Stimulated activated naive CD4-positive, alpha-beta T cell treated with Interleukin-2 at 50 U/mL for 16 hours (primary cell): ENCODE measurements at places on chromosomes 2 and 18.
A peak's percentile ranks its signal among the peaks of the same experiment; 100 is the strongest.

DNA sequence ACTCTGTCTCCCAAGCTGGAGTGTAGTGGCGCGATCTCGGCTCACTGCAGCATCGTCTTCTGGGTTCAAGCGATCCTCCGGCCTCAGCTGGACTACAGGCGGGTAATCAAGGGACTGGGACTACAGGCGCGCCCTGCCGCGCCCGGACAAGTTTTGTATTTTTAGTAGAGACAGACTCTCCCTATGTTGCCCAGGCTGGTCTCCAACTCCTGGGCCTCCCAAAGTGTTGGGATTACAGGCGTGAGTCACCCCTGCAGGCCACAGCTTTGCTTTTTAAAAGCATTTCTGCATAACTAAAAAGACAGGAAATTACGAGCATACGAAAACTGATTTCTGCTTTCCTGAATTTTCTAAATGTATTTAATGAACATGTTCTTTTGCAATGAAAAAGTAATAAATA lies 916 bp upstream of the OSBPL1A start:
- no peak for DNase-seq

DNA sequence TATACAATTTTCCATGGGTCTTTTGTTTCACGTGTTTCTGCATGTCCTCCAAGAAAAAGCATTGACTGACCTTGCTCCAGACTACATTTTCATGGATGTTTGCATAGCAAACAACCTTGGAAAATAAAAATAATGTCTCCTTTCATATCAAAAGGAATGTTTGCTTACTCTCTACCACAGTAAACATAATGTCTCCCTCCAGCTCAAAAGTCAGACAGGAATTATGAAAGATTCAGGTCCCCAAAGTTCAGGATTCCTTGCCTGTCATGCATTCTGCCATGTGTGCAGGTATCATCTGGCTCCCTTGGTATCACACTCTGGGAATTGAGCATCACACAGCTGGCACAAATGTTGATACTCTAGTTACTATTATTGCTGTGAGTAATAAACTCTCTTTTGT lies 103.1 kb upstream of the ZC3H15 start:
- DNase-seq, result no peak

DNA sequence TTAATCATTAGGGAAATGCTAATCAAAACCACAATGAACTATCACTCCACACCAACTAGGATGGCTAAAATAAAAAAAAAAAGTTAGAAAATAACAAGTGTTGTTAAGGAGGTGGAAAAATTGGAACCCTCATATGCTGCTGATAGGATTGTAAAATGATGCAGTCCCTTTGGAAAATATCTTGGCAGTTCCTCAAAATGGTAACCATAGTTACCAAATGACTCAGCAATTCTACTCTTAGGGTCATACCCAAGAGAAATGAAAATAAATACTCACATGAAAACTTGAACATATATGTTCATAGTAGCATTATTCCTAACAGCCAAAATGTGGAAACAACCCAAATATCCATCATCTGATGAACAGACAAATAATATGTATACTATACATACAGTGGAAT lies 15.7 kb upstream of the ACVR2A start:
- DNase-seq, result no peak

- no peak for DNase-seq
Measured at GRCh38 chr18:35236571-35237363, 4.1 kb upstream of the ZNF397 start.

- no peak for DNase-seq
Measured at GRCh38 chr2:59963157-59963556, 590.3 kb downstream of the BCL11A start.

DNA sequence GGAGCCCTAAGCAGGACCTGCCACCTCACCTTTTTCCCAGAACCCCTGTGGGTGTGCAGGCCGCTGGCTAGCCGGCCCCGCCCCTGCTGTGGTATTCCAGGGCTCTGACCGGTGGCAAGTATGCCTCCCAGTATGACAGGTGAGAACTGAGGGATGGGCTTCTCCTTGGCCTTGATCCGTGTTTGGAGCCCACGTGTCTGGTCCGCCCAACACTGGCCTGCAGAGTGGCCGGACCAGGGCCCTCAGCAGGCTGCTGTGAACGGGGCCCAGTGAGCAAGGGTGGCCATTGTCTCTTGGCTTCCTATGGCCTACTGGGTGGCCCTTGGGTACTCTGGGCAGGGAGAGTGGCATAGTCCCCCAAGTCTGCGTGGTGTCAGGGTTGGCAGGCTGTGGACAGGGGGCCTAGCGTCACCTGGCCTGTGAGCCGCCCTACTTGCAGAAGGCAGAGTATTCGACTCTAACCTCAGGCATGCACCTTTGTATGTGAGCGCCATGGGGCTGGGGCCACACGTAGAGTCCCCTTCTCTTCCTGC lies 1.8 kb downstream of the RNPEPL1 start:
- DNase-seq, result no peak

DNA sequence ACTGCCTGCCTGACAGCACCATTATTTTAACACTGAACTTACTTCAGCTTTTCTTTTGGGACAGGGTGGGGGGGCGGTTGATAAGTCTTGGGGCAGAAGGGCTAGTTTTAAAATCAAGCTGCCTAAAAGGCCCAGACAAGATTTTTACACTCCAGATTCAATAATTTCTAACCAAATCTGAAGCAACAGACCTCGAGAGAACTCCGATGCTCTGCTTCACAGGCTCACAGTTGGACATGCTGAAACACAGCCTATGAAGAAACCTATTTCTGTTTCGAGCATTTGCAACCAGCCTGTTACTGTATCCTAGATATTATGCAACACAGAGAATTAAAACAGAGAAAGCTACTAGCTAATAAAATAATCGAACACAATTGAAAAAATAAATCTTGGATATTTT lies 1.3 kb upstream of the MYT1L start:
- no peak for DNase-seq

- no peak for DNase-seq
Measured at GRCh38 chr2:53150146-53150545, 617.5 kb upstream of the CHAC2 start.

DNA sequence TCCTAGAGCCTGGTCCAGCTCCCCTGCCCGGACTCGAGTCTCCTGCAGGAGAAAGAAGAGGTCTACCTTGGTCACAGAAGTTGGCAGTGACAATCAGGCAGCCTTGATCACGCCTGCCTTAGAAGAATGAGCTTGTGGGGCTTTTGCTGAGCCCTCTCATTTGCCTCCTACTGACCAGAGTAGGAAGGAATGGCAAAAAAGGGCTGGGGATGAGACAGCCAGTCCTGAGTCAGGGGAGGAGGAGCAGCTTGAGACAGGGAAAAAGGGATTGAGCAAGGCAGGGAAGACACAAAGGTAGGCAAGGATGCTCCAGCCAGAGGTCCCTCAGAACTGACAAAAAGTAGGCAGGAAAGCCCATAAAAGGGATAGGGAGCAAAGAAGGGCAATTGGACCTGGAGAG lies 6.0 kb downstream of the WDR54 start:
- no peak for DNase-seq

GRCh38 chr2:104733226-104733943 lies 120.5 kb upstream of the POU3F3 start:
- no peak for DNase-seq

- no peak for DNase-seq
Measured at GRCh38 chr2:554444-554843, 122.8 kb downstream of the TMEM18 start.

GRCh38 chr2:60822987-60823386 lies 58.4 kb upstream of the REL start:
- DNase-seq, result no peak

- DNase-seq, result no peak
Measured at GRCh38 chr2:234514873-234515638, 18.2 kb upstream of the ARL4C start.

- DNase-seq, result no peak
Measured at GRCh38 chr18:33735428-33735827, 157.4 kb downstream of the ASXL3 start.

DNA sequence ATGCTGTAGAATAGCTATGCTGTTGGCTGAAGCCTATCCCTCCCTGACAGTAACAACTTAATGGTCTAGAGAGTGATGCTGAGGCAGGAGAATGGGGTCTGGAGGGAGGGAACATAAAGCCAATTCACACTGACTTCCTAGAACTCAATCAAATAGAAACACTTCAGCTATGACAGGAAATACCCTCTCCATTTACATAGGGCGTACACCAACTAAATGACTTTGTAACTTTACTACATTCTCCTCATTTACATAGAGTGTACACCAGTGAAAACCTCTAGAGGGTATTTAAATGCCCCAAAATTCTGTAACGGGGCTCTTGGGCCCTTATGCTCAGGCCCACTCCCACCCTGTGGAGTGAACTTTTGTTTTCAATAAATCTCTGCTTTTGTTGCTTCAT lies 41.5 kb downstream of the YPEL5 start:
- DNase-seq, result no peak

GRCh38 chr2:31011587-31011986 lies 126.7 kb downstream of the GALNT14 start:
- DNase-seq, result no peak

DNA sequence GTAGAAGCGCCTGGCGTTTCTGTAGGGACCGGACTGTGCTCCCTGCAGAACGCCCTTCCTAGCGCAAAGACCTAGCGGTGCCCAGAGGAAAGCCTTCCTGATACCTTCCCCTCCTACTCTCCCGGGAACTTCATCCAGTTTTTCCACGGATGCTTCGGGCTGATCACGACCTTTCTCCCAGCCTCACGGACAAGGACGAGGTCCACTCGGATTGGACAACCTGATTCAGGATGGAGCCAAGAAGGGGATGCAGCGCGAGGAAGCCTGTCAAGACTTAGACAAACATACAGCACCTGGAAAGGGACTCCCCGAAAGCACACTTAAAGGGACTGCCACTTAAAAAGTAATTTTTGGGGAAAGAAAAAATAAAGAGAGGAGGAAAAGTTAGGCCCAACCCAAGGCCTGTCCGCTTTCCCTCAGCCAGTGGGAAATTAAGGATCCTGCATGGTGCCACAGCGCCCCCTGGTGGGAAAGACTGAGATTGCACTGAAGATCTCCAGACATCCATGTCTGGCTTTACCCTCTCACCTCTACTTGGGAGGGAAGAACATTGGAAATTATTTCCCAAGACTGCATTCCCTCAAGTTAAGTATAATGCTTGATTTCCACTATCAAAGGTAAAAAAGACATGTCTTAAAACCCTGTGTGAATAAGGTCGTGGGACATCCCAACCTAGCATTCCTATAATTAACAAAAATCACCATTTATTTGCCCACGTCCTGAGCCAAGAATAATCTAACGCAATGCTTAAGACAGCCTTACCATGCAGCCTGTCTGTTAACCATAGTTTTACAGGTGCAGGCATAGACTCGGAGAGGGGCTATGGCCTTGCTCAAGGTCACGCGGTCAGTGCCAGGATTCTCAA lies 13.4 kb upstream of the COPS8 start:
- peak; percentile 53 for DNase-seq

DNA sequence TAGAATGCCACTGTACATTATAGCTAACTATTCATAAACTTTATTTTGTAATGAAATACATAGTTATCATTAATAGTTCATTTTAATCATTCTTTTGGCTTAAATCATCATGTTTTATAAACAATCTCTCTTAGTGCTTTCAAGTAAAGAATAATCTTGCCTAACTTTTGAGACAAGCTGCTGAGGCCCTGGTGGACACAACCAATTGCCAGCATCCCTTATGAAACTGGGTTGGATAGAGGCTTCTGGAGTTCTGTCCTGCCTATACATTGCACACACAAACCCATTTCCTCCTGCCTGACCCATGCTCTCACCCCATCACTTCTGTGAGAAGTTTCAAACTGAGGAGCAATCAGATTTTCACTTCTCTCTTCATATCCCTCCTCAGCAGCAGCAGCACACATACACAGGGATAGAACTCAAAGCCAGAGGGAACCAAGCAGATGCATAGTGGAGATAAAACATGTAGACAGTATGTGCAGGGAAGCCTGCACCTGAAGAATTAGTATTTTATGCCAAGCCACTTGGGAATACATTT lies 450.0 kb upstream of the SLC14A2 start:
- no peak for DNase-seq

DNA sequence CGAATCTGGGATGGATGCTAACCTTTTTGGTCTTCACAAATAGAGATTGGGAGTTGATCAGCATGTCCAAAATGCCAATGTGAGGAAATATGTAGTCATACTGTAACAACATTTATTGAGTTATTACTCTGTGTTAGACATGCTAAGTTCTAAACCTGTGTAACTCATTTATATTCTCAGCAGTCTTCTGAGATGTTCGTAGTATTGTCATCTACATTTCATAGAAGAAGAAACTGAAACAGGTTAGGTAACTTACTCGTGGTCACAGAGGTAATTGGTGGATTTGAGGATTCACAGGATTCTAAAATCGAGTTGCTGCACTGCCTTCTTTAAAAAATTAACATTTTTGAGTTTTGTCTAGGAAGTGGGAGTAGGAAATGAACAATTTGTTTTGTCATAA lies 162.1 kb downstream of the UBE2E3 start:
- no peak for DNase-seq
